Omental fat pad (tissue), 4 donors: ENCODE measurements at places on chromosomes 2 and 18. TPM values are rescaled to one million over a fixed set of nuclear protein-coding genes. Genes with fewer than 3 reads are reported as not detected.

The ALK gene
- total RNA-seq, result 2.2 TPM

The MC2R gene
- not detected for total RNA-seq

GRCh38 chr18:70279470-70279869, 9.4 kb upstream of the SOCS6 start:
- DNase-seq, result no peak

The INPP5D gene
- 17.9 TPM for total RNA-seq

The PROM2 gene
- total RNA-seq, result 0.82 TPM

GRCh38 chr2:187774551-187775071, 220.4 kb upstream of the TFPI start:
- no peak for DNase-seq

The LHCGR gene
- 1.2 TPM for total RNA-seq

- DNase-seq, result no peak
These were observed 77.3 kb downstream of the POLE4 start for GRCh38 chr2:75035444-75036353.

- DNase-seq, result no peak
These were observed 292.0 kb downstream of the ZNF804A start for GRCh38 chr2:184890311-184890710.

GRCh38 chr2:46525522-46526155, 46.3 kb downstream of the TMEM247 start:
- DNase-seq, result no peak

The FOXD4L1 gene
- total RNA-seq, result 0.24 TPM

The FRZB gene
- 1.8 TPM for total RNA-seq

DNA sequence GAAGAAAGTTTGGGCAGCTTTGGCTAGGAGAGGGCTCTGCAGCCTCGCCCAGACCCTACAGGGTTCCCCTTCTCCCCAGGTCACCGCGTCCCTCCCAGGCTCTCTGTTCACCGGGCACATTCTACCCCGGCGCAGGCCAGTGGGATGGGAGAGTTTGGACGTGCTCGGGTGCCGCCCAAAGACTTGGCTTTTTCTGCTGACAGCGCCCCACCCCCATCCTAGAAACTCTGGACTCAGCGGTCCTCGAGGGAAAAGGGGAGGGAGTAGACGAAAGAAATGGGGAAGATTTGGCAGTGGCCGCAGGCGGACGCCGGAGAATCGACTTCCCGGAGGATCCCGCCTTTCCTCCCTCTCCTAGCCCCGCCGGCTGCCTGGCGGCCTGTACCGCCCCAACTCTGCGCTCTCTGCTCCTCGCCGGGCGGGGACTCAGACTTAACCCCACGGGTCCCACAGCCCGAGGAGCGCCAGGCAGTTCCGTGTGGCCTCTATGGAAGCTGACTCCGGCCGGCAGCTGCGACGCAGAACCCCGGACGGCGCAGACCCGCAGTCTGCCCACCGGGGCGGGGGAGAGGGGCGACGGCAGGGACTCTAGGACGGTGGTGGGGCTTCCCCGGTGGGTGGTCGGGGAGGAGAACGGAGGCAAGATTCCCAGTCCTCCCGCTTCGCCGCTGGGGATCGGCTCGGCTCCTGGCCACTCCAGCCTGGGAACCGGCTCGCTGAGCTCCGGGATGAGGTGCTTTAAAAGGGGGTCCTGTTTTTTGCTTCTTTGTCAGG, 863 bp upstream of the SIX2 start:
- no peak for DNase-seq

- no peak for DNase-seq
These were observed 488.0 kb downstream of the EIPR1 start for GRCh38 chr2:2889646-2890045.

DNA sequence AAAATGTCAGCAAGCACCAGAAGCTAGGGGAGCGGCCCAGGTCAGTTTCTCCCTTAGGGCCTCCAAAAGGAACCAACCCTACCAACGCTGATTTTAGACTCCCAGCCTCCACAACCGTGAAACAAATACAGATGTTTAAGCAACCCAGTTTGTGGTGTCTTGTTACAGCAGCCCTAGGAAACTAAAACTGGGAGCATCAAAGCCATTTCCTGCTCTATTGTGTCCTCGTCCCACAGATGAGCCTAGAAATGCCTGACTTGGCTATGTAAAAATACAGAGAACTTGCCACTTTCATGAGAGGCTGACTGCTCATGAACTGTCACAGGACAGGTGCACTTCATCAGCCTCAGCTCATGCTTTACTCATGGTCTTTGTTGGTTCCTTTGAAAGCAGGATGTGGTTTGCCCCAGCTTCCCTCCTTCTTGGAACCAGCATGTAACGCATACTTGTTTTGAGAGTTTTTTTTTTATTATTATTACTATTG, 97.6 kb upstream of the SLC39A10 start:
- no peak for DNase-seq

DNA sequence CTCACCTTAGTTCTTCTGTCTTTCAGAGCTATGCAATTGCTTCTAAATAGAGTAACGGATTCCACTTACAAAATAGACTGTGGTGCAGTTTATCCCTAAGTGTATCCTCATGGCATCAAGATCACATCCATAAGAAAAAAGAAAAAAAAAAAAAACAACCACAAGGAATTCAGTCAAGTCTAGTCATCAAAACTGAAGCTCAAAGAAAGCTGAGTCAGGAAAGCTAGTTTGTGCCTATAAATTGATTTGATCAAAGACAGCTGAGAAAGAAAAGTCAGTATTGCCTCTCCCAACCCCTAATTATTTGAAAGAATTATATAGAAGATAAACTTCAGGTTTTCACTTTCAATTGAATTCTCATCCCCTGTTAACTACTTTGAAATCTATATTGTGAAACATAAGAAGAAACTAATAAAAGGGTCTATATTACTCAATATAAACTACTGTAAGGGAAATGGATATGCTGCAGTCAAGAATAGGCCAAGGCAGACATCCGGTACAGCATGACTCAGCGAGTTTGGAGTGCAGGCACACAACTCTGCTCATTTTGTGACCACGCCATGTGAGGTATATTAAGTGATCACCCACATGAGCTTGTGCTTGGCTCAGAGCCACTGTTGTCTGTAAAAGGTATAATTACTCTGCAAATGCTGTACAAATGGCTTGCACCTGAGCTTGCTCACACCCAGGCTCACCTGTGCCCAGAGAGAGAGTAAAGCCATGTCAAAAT, 568.1 kb upstream of the CRIM1 start:
- no peak for DNase-seq

The AMER3 gene
- total RNA-seq, result not detected

- no peak for DNase-seq
These were observed 56.2 kb upstream of the RMDN2 start for GRCh38 chr2:37868866-37869265.

DNA sequence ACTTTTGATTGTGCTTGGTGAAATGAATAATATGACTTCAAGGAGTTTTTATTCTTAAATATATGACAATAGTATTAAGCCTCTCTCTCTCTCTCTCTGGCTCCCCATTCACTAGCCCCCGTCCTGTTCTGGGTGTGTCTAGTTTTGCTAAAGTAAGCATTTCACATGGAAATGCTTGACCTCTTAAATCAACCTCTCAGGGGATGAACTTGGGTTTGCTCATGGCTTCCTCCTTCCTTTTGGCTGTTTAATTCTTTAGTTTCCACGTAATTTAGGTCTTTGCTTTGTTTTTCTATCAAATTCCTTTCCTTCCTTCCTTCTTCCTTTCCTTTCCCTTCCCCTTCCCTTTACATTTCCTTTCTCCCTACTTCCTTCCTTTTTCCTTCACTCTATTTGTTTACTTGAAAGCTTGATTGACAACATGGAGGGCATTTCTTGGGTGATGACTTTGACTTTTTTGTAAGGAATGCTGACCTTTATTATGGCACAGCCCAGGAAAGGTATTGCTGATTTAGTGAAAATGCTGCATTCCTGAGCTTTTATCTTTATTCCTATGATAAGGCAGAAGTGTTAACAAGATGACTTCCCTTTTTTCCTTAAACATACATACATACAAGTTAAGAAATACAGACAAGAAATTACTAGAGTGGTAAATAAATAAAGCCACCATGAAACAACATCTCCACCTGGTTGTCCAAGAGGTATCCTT, 3.6 kb downstream of the DPP4 start:
- DNase-seq, result no peak

DNA sequence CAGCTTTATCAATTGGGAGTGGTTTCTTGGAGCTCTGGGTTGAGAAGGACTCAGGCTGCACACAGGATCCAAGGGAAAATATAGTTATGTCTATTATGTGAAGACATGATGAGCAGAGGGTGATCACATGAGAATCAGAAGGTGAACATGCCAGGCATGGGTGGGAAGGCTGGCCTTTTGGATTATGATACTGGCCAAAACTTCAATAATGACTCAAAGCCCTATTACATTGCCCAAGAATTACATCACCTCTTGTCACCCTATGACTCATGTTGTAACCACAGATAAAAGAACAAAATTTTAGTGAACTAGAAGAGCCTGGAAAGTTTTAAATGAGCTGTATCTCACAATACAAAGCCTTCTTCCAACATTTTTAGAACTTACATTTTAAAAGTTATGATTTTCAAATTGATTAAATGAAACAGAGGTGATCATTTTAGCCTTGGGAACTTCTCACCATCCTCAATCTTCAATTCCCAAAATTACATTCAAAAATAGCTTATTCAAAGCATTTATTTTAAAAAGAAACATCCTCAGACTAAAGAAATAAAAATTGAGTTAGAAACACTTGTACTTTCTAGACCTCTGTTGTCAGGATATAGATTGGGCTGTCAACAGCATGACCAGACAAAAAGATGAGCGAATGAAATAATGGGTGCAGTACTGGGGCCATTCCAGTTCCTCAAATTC, 428.3 kb downstream of the MBD2 start:
- DNase-seq, result no peak

The CNRIP1 gene
- total RNA-seq, result 67.9 TPM

DNA sequence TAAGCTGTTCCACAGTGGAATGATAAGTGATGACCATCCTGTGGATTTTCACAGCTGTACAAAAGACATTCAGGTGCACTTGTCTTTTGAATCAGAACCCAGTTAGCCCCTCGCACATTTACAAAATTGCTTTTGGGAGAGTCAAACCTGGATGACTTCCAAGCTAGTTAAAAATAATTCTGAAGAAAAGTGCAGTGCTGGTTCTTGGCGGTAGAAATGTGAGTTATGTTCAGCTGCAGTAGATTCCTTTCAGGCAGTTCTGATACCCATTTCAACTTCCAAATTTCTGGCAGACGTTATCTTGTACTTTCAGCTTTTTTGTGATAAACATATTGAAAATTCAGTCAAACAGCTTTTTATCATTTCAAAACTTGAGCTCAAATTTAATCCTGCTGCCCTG, 324.7 kb downstream of the NRXN1 start:
- DNase-seq, result no peak

DNA sequence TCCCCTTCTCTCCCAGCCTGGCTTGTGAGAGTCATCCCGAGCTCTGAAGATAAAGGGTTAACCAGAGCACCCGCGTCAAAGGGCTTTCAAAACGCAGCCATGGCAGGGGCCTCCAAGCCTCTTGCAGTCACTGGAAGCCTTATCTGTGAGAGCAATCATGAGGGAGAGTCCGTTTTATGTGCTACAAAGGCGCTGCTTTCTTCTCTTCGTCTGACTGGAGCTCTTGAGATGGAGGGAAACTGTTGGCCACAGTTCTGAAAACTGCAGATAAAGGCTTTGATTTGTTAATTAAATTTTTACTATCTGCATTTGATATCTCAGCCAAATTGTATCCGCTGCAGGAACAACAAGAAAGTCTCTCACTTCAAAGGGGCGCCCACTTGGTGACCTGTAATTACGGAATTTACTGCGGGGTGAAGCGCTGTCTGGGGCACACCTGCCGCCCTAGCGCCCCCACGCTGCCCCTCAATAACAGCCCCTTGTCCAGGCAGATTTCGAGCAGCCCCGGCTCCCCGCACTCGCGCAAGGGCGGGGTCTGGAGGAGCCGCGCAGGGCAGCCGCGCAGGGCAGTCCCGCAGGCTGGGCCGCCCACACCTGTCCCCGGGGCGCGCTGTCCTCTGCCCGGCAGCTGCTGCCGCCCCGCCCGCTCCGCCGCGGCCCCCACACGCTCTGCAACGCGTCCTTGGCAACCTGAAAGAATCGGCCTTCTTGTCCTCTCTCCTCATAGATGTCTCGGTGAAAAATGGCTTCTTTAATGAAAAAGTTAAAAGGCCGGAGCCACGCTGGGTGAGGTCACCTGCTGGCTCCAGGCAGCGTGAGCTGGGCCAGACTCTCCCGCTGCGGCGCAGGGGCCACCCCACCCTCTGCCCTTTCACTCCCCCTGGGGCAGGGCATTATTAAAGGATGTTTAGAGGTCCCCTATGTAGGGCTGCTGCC, 217.9 kb downstream of the VAPA start:
- DNase-seq, result no peak

DNA sequence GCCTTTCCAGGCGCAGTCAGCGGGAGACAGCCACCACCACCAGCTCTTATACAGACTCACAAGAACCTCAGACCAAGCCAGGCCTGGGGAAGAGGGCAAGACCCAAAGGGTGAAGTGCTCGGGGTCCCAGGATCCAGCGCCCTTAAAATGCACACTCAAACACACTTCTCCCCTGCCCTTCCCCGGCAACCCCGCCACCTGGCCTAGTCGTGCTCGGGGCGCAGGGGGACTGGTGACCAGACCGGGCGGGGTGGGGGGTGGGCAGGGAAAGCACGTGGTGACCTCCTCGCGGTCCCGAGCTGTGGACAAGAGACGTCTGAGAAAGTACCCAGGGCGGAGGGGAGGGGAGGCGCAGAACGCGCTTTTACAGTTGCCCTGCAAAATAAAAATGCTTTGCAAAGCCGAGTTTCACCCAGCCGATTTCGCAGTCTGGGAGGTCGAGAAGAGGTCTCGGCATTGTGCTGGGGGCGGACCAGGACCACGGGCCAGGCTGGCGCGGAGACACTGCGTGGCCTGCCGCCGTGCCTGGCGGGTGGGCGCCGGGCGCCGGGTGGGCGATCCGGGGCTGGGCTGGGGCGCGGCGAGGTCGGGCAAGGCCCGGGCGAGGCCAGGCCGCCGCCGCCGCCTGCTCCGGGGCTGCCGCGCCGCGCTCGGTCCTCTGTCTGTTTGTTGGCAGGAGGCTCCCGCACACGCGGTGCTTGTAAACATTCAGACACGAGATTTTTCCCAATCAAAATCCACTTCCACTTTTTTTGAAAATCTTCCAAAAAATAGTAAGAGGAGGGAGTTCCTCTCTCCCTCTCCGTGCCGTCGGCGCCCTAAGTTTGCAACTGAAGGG, 2.0 kb downstream of the BCL11A start:
- DNase-seq, result no peak

DNA sequence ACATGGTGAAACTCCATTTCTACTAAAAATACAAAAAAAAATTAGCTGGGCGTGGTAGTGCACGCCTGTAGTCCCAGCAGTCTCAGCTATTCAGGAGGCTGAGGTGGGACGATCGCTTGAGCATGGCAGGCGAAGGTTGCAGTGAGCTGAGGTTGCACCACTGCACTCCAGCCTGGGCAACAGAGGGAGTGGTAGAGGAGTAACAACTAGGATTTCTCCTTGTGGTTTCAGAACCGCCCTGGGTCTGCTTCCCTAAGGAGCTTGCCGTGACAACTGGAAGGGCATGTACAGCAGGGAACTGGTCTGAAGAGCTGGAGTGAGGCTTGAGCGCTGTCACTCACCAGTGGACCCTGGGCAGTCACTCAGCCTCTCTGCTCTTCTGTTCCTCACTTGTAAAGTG, 29.1 kb downstream of the REEP1 start:
- no peak for DNase-seq
